ENCODE measurements at places on chromosomes 7 and 10.
A peak's percentile ranks its signal among the peaks of the same experiment; 100 is the strongest.

- peak; percentile 38 for DNase-seq
These were observed 87.2 kb downstream of the TCF7L2 start for GRCh38 chr10:113037218-113037617.

DNA sequence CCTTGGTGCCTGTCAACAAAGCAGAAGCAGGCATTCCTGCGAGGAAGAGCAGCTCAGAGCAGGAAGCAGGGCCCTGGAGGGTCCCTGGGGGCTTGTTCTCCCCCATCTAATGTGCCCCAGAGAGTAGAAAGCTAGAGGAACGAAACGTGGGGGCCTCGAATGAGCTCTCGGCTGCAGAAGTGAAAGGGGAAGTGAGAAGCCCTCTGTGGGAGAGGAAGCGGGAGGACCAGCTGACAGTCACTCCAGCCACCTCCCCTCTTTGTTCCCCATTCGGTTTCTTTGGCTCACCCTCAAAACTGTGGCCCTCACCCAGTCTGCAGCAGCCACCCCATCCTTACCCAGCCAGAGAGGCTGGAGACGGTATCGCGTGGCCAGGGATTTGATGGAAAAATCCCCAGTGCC, 25.0 kb downstream of the C10orf105 start:
- no peak for DNase-seq

DNA sequence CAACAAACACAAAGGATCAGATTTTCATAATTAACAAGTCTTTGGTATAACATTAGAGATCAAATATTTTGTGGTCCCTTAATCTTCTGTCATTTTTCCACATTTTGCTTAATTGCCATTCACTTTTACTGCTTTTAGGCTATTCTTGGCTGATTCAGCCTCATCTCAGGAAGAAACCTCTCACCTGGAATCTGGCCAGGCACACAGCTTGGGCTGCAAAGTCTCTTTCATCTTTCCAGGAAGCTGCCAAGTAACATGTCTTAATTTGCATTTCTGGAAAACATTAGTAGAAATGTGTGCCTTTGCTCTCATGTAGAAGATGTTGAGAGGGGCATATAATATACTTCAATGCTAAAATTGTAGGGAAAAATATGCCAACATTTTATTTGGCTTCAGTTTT, 174.2 kb upstream of the STEAP4 start:
- DNase-seq = no peak

DNA sequence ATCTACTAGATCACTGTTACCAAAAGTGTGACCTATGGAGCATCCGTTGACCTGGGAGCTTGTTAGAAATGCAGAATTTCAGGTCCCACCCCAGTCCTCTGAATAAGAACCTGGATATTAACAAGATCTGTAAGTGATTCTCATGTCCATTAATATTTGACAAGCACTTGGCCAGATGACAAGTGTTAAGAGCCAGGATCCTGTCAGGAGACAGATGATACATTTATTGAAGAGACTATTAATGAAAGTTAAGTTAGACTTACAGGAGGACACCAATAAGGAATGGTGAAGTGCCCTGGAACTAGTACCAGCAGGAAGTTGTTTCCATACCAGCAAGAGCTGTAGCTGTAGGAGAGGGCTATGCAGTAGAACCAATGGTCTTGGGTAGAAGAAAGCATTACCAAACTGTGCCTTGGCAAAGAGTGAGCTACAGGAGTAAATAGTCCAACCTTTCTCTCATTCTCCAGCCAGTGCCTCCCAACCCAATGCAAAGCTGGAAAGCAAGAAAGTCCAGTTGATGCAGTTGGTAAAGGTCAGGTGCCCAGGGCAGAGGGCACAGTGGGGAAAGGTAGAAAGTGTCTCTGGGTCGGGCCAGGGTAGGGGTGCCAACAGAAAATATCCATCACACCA, 35.3 kb upstream of the ADD3 start:
- DNase-seq = no peak

- no peak for DNase-seq
These were observed 130.4 kb upstream of the PDE1C start for GRCh38 chr7:32200646-32201045.

- DNase-seq = no peak
These were observed 80.8 kb upstream of the PLXNA4 start for GRCh38 chr7:132656846-132657776.

DNA sequence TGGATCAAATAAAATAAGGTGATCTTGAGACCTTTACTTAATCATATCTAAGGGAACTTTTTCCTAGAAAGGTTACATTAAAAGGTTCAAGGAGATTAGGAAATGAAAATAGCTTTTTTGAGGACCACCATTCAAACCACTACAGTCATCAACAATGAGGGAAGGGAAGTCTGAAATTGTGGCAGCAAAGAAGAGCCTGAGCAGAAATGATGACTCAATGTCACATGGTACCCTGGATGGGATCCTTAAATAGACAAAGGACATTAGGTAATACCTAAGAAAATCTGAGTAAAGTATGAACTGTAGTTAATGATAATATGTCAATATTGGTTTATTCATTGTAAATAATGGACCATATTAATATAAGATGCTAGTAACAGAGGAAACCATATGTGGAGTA, 236.0 kb downstream of the SEMA3D start:
- no peak for DNase-seq

DNA sequence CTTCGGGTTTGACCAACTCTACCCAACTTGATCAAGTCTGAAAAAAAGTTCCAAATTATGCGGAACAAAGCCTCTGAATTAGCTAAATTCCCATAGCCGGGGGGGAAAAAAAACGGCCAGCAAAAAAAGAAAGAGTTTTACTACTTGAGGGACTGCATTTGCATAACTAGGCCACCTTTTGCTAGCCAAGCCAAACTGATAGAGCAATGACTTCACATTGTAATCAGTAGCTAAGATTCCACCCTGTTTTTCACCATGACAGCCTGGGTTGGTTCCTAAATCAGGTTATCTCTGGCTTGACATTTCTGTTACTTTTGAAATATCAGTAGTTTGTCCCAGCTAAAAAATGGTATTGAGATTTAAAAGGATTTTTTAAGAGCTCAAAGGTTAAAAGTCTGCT, 31.4 kb upstream of the CREB3L2 start:
- DNase-seq = no peak

DNA sequence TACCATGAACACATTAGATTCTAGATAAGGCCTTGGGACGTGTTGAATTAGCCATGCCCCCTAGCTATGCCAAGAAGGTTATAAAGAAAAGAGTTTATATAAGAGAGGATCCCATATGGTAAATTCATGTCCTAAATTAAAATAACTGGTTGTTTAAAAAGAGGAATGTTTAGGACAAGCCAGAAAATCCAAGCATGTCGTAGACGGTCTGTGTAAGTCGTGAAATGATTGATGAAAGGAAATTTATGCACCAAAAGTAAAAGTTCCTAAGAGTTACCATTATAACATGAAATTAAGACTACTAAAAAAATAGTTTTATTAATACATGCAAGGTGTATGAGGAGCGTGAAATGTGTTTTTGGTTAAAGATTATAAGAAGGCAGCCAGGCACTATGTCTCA, 624.9 kb downstream of the ARL4A start:
- DNase-seq = no peak

GRCh38 chr10:26311383-26311940, 94.9 kb downstream of the GAD2 start:
- DNase-seq = no peak

- DNase-seq = no peak
These were observed 125.5 kb downstream of the NPY start for GRCh38 chr7:24409431-24410024.

DNA sequence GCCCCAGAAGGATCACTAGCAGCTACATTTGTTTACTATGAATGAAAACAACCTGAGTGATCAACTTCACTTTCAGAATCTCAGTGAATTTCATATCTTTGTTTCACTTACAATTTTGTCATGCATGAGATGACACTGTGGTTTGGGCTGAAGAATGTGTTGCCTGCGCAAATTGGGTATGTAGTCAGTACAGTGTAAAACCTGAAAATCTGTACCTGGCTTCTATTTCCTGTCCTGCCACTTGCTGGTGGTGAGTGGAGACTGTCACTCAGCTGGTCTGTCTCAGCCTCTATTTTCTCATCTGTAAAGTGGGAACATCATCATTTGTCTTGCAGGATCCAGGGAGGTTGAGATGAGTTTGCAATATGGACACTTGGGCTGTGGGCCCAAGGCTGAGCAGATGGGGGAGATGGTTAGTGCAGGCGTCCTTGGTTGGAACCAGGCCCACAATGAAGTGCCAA, 118.0 kb downstream of the WDFY4 start:
- no peak for DNase-seq

Measured in fibroblast of gingiva (primary cell).